NCI-H82 (cell line): ENCODE measurements at places on chromosomes 2 and 18.

DNA sequence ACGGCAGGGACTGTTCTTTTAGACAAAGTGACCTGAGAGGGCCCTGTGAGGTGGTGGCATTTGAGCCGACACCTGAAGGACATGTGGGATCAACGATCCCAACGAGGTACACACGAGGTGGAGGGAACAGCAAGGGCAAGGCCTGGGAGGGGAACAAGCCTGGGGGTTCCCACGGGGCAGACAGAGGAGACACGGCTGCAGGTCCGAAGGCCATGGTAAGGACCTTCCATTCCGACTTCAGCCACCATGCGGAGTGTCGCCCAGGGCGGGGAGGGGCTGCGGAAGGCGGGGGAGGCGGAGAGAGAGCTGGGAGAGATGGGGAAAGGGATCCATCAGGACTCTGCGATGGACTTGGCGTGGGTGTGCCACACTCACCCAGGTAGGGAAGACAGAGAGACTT, 151.8 kb downstream of the HDAC4 start:
- no peak for DNase-seq

GRCh38 chr2:207332480-207333212, 166.9 kb upstream of the KLF7 start:
- no peak for DNase-seq

DNA sequence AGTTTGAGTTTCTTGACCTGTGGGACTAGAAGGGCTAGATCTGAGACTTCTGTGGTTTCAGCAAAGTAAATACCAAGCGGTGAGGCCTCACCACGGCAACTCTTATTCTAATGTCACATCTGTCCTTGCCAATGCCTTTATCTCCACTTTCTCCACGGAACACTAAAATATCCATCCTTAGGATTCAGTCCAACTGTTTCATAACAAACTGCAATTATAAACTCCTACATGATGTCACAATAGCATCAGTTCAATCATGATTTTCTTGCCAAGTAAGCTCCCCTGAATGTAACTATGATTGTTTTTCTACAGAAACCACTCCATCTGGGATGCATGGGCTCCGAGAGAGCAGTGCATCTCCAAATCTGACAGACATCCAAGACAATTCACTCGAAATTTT, 79.6 kb downstream of the LRATD1 start:
- no peak for DNase-seq

GRCh38 chr18:62950246-62950645, 234.9 kb downstream of the PHLPP1 start:
- no peak for DNase-seq

- DNase-seq = no peak
Observed at GRCh38 chr2:55019526-55020258, 30.6 kb downstream of the RTN4 start.

DNA sequence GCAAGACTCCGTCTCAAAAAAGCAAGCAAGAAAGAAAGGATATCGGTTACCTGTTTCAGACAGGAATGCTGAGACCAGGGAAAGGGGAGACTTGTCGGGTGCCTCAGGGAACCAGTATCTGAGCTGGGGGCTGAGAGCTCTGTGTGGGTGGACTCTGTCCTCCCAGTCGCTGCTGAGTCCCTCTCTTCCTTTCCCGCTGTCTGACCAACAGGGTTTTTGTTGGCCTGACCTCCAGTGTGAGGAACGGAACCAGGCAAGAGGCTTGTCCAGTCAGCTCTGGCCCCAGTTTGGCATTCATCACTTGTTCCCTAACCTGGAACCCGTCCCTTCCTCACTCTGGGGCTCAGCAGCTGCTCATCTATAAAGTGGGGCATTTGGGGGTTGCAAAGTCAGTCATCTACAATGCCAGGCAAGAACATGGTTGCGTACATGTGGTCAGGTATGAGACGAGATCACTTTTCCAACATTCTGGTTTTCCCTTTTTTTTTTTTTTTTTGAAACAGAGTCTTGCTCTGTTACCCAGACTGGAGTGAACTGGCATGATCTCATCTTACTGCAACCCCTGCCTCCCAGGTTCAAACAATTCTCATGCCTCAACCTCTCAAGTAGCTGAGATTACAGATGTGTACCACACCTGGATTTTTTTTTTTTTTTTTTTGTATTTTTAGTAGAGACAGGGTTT, 116.4 kb downstream of the PLB1 start:
- no peak for DNase-seq

- peak; percentile 7 for DNase-seq
Observed at GRCh38 chr2:178143481-178143880, 31.2 kb downstream of the RBM45 start.

- no peak for DNase-seq
Observed at GRCh38 chr2:60873381-60873780, 8.0 kb upstream of the REL start.

GRCh38 chr18:37729716-37730115, 164.1 kb upstream of the CELF4 start:
- DNase-seq = no peak

- no peak for DNase-seq
Observed at GRCh38 chr2:85920810-85921545, 32.2 kb upstream of the ST3GAL5 start.

DNA sequence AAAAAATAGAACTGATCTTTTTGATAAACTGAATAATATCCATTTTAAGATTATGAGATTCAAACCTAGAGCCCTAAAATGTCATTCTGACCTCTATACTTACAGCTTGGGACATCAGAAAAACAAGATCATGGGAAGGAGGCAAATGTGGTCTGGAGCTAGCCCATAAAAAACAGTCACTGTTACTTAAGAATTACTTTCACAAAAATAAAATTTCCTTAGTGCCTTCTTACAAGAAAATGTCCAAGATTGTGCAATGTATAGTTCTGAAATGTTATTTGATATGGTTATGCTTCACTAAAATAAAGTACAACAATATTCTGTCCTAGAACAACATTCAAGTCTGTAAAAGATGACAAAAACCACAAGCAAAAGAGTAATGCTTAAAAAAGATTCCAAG, 247.6 kb downstream of the DYM start:
- DNase-seq = no peak

DNA sequence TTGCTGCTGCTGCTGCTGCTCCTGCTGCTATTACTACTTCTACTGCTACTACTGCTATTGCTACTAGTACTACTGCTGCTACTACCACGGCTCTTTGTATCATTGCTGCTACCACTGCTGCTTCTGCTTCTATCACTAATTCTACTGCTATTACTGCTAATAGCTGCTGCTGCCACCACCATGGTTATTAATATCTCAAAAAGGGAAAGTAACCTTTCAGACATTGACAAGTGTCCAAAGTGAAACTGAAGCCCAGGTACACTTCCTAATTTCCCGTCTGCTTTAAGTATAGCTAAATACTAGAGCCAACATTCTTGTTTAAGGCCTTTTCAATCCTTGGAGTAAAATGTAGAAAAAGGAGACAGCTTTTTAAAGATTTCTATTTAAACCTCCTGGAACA, 45.4 kb upstream of the EHBP1 start:
- no peak for DNase-seq
